ENCODE measurements at places on chromosomes 5 and 9.

DNA sequence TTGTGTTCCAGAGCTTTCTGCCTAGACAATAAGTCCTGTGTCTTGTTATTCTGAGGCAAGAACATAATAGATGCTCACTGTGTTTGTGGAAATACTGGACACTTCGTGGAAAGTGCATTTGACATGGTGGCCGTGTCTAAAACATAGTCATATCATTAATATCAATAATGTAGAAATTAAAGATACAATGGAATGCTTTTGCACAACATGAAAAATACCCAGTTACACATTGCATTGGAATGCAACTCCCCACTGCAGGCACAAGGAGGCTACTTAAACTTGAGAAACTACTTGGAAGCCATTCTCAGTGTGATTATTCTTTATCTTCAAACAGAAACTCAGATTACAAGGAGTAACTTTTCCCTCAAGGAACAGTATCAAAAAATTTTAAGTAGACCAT lies 145.3 kb upstream of the ZNF462 start:
- peak; percentile 85 for DNase-seq

- DNase-seq = no peak
These were observed 7.4 kb downstream of the B4GALT1 start for GRCh38 chr9:33159777-33160127.

DNA sequence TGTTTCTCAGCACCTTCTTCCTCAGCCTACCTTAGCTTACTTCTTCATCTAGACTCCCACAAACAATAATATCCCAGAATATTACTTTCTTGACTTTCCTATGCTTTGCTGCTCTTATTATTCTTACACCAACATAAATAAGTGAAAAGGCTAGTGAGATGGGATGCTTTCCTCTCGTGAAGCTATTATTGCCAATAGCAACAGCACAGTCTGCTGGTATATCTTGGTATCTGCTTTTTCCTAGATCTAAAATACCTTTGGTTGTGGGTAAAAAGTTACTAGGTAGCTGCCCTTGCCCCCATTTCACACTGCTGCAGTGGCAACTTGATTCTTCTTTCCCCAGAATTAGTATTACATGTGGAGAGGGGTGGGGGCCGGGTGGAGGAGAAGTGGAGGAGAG lies 26.1 kb upstream of the GLIPR2 start:
- DNase-seq = no peak

DNA sequence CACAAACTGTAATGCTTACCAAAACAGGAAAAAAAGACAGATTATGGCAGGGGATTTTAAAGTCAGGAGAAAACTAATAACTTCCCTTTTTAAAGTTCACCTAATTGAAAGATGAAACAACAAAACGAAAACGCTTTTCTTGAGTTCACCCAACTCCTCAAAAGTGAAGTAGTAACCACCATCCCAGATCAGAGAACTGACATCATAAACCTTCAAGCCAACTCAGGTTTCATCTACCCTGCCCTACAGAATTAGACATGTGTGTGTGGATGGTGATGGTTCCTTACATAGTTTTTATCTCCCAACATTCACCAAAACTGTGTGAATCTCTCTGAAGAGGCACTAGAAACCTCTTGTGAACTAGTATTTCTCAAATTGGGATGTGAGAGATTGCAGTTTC lies 195.2 kb upstream of the PTGER4 start:
- no peak for DNase-seq

DNA sequence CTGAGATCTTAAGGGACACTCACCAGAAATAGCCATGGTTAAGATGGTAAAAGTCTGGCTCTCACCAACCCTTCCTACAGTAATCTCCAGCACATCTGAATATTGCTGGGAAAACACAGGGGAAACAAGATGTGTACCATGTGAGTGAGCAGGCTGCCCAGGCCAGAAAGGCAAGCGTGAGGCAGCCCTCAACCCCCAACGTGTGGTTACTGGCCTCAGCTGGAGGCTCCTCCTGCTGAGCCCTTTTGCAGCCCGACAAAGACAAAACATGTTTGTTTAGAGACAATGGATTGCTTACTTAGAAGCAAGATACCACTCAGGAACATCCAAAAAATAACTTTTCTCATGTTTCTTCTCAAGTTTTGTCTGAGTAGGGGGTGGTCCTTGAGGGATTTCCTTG lies 16.6 kb downstream of the ZFP62 start:
- no peak for DNase-seq

GRCh38 chr9:127450243-127450760 lies 904 bp downstream of the RPL12 start:
- DNase-seq = no peak

- DNase-seq = no peak
These were observed 84.2 kb downstream of the TNC start for GRCh38 chr9:115033800-115034199.

DNA sequence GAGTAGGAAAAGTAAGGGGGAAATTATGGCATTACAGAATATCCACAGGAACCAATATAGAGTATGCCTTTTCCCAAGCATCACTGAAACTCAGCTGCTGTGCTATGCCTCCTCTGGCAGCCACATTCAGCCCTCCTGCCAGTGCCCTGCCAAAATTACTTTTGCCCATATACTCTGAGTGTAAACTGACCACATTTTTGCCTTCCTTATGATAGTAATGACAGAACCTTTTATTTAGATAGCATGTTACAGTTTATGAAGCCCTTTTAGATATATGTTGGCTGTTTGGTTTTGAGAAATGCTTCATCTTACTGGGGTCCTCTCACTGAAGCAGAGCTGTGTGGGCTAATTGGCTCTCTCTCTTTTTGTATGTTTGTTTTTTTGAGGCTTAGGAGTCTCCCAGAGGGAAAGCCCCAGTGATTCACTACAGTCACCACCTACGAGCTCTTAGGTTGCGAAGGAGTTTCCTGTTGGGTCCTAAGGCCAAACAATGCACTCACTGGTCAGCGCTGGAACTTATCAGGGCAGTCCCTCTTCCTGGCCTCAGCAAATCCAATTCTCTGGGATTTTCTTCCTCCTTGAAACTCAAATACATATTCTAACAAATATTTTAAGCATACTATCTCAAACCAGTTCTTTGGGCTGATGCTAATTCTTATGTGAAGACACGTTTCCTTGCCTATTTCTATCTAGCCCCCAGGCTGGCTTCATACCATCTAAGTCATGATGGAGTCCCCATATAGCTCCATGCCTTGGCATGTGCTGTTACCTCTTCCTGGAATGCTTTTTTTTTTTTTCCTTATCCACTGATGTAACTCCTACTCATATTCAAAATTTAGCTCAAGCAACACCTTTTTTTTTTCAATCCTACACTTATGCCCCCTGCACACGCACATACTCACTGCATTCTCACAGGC lies 3.7 kb downstream of the PHF24 start:
- peak; percentile 48 for DNase-seq

GRCh38 chr9:114981063-114981462 lies 50.7 kb upstream of the TNFSF8 start:
- DNase-seq = peak; percentile 1

GRCh38 chr5:59506285-59506877 lies 387.1 kb downstream of the PDE4D start:
- DNase-seq = peak; percentile 42

DNA sequence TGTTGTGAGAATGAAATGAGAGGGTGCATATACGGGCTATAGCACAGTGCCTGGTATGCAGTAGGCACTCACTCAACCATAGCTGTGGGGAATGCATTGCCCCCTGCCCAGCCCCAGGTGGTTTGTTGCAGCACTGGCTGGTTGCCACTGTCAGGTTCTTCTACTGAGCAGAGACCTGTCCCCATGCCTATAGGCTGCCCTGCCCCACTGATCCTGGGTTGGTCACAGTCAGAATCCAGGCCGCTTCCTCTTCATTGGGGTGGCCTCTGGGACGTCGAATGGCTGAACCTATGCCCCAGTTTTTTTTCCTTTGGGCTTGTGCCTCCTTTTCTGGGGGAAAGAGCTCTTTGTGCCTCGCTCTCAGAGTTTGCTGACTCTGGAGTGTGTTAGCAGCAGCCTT lies 74.6 kb downstream of the RGS3 start:
- no peak for DNase-seq

GRCh38 chr5:169856571-169856970 lies 123.7 kb downstream of the INSYN2B start:
- DNase-seq = peak; percentile 90

DNA sequence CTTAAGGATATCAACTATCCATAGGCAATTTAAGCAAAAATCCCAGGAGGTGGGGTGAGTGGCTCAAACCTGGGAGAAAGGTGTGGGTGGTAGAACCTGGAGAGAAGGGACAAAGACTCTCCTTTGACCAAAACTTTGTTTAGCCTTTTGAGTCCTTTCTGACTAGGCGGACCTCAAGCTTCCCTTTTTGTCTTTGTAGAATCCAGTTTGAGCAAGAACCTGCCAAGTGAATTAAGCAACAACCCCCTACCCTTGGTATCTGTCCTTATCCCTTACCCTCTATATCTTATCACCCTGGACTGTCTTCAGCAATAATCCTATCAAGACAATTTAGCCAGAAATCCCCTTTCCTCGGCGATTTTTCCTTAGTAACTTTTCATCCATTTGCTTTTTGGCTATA lies 53.5 kb upstream of the SLC28A3 start:
- no peak for DNase-seq

- no peak for DNase-seq
These were observed 503.9 kb upstream of the DAB2 start for GRCh38 chr5:39928709-39929108.

DNA sequence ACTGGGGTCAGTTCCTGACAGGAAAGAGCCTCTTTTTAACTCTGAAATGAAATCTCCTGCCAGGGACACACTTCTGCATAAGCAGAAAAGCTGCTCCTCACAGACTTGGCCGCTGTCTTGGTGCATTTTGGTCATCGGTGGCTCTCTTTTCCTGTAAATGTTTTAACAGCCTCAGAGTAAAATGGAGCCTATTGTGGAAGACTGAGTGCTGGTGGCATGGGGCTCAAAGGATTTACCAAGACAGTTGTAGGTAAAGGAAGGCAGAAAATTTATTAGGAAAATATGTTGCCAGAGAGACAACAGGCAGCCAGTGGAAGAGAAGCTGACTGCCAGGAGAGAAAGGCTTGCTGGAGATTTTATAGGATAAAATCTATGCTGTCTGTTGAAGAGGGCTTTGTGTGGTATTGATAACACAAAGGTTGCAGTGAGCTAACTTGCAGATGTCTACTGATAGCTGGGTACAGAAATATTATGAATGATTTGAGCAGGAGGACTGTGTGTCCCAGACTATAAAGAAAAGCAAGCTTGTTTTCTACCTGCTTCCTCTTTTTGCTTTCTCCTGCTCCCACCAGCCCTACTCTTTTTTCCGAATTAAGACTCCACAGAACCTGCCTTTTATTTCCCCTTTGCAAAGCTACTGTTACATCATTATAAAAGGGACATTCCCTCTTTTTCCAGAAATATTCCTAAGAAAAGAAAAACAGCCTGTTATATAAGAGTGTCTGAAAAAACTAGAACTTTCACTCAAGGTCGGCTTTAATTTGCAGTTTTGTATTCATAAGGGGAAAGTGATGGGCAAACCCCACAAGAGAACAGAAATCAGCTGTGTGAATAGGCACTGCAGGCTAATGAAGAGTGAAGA lies 27.9 kb upstream of the IFNA14 start:
- no peak for DNase-seq

DNA sequence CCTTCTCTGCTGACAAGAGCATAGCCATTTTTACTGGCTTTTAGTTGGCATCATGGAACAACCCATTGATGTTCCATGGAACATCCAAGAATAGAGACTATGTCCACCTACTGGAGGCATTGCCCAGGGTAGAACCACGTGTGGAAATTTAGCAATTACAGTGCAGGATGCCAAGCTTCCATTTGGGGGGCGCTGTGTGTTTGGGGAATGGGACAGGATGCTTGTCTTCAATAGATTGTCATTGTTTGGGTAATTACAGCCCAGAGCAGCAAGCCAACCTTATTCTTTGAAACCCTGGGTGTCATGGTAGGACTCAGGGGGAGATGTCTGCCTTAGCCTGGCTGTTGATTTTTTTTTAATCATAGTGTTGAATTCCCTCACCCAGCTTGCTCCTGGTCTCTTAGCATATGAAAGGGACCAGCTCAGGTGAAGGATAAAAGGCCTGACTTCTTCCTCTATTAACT lies 171.1 kb downstream of the DOCK2 start:
- DNase-seq = no peak

DNA sequence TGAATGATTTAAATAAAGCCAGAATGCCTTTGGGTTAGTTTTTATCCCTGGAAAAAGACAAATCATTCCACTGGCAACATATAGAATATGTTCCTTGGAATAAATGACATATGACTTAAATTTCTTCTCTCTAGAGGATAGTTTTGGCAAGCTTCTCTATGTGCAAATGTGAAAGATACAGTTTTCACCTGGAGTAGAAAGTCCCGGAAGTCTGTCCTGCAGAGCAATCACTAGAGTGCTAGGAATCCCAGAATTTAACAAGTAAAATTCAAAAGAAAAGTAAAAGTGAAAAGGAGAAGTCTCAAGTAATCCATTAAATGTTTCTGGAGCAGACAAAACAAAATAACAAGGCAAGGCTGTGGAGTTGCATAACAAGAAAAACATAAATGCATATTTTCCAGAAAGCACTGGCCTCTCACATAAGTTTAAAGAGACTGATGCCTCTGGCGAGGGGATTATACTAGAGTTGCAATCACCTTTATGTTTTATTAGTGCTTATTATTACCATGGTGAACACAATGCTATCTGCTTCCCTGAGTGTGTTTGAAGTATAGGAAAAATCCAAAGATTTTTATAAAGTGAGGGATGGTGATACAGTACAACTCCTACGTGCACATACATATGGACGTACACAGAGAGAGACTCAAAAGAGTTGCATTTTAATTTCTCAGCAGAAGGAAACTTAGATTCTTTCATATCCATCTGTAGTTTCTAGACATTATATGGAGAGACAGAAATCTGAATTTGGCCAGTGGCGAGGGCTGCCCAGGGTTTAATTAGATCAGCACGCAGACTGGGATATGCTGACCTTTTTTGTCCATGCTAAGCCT lies 188.3 kb upstream of the ANKRD55 start:
- DNase-seq = no peak

GRCh38 chr5:58622936-58623871 lies 40.3 kb downstream of the RAB3C start:
- no peak for DNase-seq

DNA sequence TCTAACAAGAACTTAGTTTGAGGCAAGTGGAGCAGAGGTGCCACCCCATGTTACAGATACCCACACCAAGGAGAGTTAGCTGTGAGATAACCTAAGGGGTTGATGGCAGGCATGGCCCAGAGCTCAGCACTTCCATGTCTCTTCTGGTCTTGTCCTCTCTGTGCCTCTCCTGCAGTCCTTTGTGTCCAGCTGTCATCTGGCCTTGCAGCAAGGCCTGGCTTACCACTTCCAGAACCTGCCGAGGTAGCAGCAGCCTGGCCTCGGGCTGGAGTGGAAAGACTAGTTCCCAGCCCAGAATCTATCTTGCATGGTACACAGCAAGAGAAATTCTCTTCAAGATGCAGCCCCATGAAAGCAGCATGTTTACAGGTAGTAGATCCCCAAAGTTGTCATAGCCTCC lies 41.5 kb downstream of the PIP5K1B start:
- no peak for DNase-seq

DNA sequence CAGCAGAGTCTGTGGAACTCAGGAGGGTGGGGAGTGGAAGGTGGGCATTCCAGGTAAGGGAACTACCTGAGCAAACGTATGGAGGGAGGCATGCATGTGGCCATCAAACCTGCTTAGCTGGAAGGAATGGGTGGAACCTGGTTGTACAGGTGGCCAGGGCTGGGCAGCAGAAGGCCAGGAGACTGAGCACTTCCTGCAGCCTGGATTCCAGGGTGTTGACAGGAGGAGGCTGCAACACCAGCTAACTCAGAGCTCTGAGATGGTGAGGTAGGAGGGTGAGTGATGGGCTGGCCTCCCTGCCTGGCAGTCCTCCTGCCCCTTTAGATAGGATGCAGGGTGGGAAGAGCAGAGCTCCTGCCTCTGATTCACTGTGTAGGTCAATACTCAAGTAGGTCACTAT lies 92.5 kb upstream of the CPEB4 start:
- no peak for DNase-seq
